Myometrial cell (primary cell): ENCODE measurements at places on chromosomes 7 and 10. TPM values are rescaled to one million over a fixed set of nuclear protein-coding genes. Genes with fewer than 3 reads are reported as not detected.

PDK4 gene
- under 0.01 and 0.29 TPM in 2 replicates for total RNA-seq

LIPF gene
- not detected in 2 replicates for total RNA-seq

NRAP gene
- total RNA-seq, result not detected in 2 replicates

CPXM2 gene
- not detected in 2 replicates for total RNA-seq

NCF1 gene
- not detected in 2 replicates for total RNA-seq

PNLIPRP3 gene
- total RNA-seq, result not detected in 2 replicates

HOXA10 gene
- total RNA-seq, result 22.7 and 24.8 TPM in 2 replicates

NXPH1 gene
- total RNA-seq, result not detected in 2 replicates

GIMAP7 gene
- not detected in 2 replicates for total RNA-seq

NRP1 gene
- 182 and 221 TPM in 2 replicates for total RNA-seq

GFRA1 gene
- total RNA-seq, result under 0.01 and 0.18 TPM in 2 replicates

MPP7 gene
- total RNA-seq, result under 0.01 and 2.3 TPM in 2 replicates

AMZ1 gene
- total RNA-seq, result 1.2 and 1.7 TPM in 2 replicates

LSM5 gene
- 14.4 and 59.0 TPM in 2 replicates for total RNA-seq

RARRES2 gene
- 0.86 and 4.8 TPM in 2 replicates for total RNA-seq

TRIM73 gene
- total RNA-seq, result under 0.01 TPM in 1 of 2 replicates, not detected in the other

UBE3C gene
- 69.5 and 75.3 TPM in 2 replicates for total RNA-seq

OR2A7 gene
- total RNA-seq, result 0.89 TPM in 1 of 2 replicates, not detected in the other

ELAPOR2 gene
- 0.29 and 6.4 TPM in 2 replicates for total RNA-seq

CALCR gene
- not detected in 2 replicates for total RNA-seq

RHBDD2 gene
- total RNA-seq, result 47.3 and 54.1 TPM in 2 replicates

TRIL gene
- under 0.01 TPM in 1 of 2 replicates, not detected in the other for total RNA-seq

SFRP5 gene
- not detected in 2 replicates for total RNA-seq

INMT gene
- total RNA-seq, result 4.9 and 6.6 TPM in 2 replicates

TUBB8 gene
- total RNA-seq, result not detected in 2 replicates

OR6B1 gene
- total RNA-seq, result not detected in 2 replicates

GOT1 gene
- total RNA-seq, result 65.2 and 77.4 TPM in 2 replicates

TUBAL3 gene
- total RNA-seq, result not detected in 2 replicates

AKR1C8 gene
- not detected in 2 replicates for total RNA-seq

FBXL13 gene
- 1.1 and 1.4 TPM in 2 replicates for total RNA-seq

PAPOLB gene
- under 0.01 TPM in 1 of 2 replicates, not detected in the other for total RNA-seq

PNLIPRP2 gene
- not detected in 2 replicates for total RNA-seq

FEZF1 gene
- not detected in 2 replicates for total RNA-seq

ITPRID1 gene
- not detected in 2 replicates for total RNA-seq

RBP4 gene
- total RNA-seq, result not detected in 2 replicates

PRTFDC1 gene
- total RNA-seq, result 15.3 and 22.9 TPM in 2 replicates

CPVL gene
- 2.6 TPM in 1 of 2 replicates, not detected in the other for total RNA-seq

DNAH11 gene
- under 0.01 and 1.4 TPM in 2 replicates for total RNA-seq

ACTR1A gene
- total RNA-seq, result 169 and 196 TPM in 2 replicates

C10orf62 gene
- not detected in 2 replicates for total RNA-seq

GNAT3 gene
- total RNA-seq, result not detected in 2 replicates

CCL24 gene
- total RNA-seq, result not detected in 2 replicates

BLNK gene
- not detected in 2 replicates for total RNA-seq

NRCAM gene
- total RNA-seq, result 1.1 TPM in 1 of 2 replicates, not detected in the other
